ENCODE measurements at places on chromosomes 6 and 20.

DNA sequence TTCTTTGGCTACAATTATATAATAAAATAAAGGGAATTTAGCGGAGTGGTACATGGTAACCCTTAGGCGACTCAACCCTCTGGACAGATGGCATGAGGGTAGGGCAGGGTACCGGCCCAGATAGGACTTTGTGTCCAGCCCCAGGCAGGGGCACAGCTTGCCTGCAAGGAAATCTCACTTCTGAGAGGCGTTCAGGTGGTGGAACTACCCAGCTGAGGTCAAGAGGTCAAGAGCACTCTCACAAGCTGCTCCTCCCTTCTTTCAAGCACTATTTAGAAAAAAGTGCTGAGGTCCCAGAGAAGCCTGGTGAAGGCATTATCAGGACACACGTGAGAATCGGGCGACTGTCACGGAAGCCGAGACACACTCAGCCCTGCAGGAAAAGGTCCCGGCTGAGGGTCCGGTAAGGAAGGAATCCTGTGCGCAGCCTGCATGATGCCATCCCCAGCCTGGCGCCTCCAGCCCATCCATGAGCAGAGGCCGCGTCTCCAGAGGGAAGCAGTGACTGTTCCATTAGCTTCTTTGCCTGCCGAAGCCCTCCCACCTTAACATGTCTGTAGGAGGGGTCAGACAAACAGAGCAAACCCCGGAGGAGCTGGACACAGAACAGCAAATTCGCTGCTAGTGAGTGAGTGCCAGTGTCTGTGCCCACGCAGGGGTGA lies 54.8 kb downstream of the WDR27 start:
- no peak for DNase-seq

DNA sequence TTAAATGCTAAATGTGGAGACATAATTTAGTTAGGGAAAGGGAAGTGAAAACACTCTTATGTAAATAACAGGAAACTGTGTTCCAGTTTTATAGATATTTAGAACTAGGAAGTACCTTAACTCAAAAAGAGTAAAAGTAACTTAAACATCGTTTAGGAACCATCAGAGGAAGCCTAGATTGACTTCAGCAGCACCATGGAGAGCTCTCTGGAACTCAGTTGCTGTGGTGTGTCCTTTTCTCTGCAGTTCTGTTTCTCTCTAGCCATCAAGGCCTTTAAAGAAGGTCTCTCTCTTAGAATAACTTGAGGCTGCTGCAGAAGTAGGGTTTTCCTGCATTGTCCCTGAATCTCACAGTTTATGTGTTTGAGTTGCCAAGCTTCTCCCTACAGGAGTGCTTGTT lies 26.9 kb downstream of the CLVS2 start:
- no peak for DNase-seq

DNA sequence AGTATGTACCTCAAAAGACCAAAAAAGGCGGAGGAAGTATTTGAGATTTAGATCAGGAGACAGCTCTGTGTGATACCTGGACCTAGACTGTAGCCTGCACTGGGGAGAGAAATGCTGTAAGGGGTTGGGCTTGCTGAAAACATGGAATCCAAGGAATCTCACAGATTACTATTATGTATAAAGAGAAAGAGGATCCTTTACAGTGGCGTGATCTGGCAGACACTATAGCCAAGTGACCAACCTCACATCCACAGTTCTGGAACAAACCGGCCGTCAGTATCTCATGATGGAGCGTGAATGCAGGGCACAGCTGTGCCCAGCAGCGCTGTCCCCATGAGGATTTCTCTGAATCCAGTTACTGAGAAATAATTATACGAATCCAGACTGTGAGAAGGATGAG lies 12.3 kb downstream of the DDX27 start:
- DNase-seq = no peak

DNA sequence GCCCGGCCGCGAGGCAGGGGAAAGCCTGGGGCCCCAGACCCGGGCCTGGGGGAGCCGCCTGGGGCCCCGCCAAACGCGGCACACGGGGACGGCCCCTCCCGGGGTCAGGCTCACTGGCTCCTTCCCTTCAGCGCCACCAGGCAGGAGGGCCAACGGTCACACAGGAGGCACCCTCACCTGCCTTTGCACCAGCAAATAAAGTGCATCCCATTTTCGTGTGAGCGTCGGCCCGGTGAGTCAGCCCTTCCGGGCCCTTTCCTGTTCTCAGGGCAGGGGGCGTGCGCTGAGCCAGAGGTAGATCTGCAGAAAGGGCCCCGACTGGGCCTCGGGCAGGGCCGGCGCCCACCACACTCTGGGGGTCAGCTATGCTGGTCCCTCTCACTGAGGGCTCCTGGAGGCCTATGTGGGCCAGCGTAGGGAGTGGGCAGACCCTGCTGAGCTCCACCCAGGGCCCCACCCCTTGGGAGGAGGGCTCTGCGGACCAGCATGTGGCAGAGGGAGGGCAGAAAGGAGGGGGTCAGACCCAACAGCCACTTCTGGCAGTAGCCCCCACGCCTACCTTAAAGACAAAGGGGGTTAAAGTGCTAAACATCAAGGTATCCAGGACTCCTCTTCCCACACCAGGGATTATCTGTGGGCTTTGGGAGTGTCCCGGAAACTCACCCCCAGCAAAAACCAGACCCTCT lies 931 bp upstream of the UCKL1 start:
- DNase-seq = peak; percentile 56

Measured in central memory CD4-positive, alpha-beta T cell (primary cell).